ENCODE measurements at places on chromosomes 6 and 20.

- peaks cover 2% of the 10 kb centered on the region for H3K36me3 ChIP-seq
- no peak overlapping the region for H3K27ac ChIP-seq
- no peaks in the 10 kb centered on the region for H3K27me3 ChIP-seq
- peaks cover 2% of the 10 kb centered on the region for H3K4me1 ChIP-seq
Measured at GRCh38 chr6:131049608-131050007, 13.4 kb downstream of the EPB41L2 start.

DNA sequence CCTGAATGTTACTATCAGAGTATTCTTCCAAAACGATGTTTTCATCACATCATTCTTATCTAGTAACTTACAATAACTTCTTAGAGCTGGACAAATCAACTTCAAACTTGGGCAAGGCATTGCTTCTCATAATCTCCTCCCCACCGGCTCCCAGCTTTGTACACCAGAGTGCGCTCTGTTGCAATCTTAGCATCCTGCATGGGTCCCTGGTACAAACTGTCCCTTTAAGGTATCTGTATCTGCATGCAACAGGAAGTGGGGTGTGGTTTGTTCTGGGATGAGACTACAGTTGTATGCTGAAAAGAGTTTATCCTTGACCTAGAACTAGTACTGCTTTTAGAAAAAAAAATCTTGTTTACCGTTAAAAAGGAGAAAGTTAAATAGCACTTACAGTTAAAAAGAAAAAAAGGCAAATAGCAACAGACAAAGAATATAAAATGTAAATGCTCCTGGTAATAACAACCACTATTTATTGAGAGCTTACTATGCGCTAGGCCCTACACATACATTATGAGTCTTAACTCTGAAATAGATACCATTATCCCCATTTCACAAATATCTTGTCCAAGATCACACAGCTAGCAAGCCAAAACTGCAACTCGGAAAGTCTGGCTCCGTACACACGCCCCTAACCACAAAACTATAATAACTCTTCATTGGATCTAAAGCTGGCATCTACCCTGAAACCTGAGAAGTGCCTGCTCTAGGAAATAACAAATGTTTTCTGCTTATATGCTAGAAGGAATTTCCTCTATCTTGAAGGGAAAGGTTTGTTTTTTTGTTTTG, 9.8 kb upstream of the HECA start:
- H3K36me3 ChIP-seq = no peaks in the 10 kb centered on the region
- H3K27me3 ChIP-seq = no peaks in the 10 kb centered on the region
- H3K4me1 ChIP-seq = peaks cover 37% of the 10 kb centered on the region
- peak overlapping the region; percentile 87 for H3K27ac ChIP-seq
- peak overlapping the region; percentile 61 for H3K4me3 ChIP-seq
- peak; percentile 67 for DNase-seq

GRCh38 chr6:150312395-150312794, 56.4 kb upstream of the IYD start:
- no peak overlapping the region for H3K4me3 ChIP-seq
- no peak for DNase-seq
- peaks cover 46% of the 10 kb centered on the region for H3K27me3 ChIP-seq
- H3K36me3 ChIP-seq = no peaks in the 10 kb centered on the region

DNA sequence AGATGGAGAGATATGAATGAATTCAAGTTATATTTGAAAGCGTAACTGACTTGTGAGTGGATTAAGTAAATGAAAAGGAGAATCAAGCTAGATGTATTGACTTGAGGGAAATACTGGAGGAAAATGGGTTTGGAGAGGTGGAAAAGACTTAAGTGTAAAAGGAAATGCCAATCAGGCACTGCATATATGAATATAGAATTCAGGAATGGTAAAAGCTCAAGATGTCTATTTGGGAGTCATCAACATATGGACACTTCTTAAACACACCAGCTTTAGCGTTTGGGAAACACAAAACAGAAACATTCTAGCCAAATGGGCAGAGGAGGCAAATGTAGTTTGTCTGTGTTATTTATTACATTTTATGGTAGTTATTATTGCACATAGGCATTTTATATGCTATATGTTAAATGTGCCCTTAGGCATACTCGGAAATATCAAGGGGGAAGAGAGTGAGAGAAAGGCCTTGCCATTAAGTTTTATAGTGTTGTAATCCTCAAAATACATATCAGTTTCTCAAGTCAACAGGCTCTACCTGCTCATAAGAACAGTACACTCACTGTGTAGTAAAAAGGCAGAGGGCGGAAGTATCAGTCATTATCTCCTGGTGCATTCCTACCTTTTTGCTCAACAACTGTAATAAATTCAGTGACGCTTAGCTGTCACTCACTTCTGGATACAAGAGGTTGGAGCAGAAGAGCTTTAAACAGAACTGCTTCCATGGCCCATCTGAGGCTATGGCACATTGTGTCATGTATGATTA, 33.7 kb upstream of the ME1 start:
- H3K27ac ChIP-seq = no peak overlapping the region
- H3K36me3 ChIP-seq = no peaks in the 10 kb centered on the region
- no peaks in the 10 kb centered on the region for H3K27me3 ChIP-seq
- H3K4me1 ChIP-seq = no peaks in the 10 kb centered on the region
- no peak overlapping the region for H3K4me3 ChIP-seq

DNA sequence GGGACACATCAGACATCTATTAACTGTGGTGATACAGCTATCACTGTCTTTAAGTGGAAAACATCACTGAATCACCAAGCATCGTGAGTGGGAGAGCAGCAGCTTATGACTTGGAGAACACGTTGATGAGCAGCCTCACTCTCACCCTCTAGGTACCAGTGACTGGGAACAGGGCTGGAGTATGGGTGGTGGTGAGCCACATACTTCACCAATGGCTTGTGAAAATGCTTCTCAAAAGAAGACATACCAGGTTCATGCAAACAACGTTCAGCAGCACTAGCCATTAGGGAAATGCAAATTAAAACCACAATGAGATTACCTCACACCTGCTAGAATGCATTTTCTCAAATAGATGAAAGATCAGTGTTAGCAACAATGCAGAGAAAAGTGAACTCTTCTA, 25.3 kb downstream of the SNX5 start:
- H3K27me3 ChIP-seq = no peaks in the 10 kb centered on the region
- no peak overlapping the region for H3K4me3 ChIP-seq
- peaks cover 10% of the 10 kb centered on the region for H3K36me3 ChIP-seq
- no peak for DNase-seq
- no peak overlapping the region for H3K27ac ChIP-seq
- H3K4me1 ChIP-seq = peaks cover 8% of the 10 kb centered on the region

DNA sequence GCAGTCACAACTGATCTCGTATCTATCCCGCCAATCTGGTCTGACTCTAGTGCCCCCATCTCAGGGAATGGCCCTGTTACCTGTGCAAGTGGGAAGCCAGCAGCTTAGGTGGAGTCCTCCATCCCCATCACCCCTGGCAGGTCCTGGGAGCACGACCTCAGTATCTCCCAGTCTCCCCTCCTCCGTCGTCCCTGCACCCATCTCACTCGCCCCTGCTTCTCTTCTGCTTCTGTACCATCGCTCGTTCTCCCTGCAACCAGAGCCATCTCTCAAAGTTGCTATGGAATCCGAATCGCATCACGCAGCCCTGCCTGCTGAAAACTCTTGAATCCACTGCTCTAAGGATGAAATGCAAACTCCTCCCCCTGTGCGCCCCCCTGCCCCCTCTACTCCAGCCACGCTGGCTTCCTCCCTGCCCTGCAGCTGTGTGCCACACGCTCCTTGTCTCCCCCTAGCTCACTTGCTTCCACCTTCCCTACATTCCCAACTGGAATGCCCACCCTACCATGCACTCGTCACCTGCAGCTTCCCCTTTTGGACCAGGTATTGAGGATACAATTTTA, 64.0 kb upstream of the PTGIS start:
- H3K27ac ChIP-seq = peak overlapping the region; percentile 90
- DNase-seq = no peak
- H3K27me3 ChIP-seq = no peaks in the 10 kb centered on the region
- H3K4me1 ChIP-seq = peaks cover 18% of the 10 kb centered on the region
- H3K36me3 ChIP-seq = peaks cover 3% of the 10 kb centered on the region

GRCh38 chr20:50336661-50337060, 146.0 kb downstream of the CEBPB start:
- H3K4me1 ChIP-seq = peaks cover 29% of the 10 kb centered on the region
- no peaks in the 10 kb centered on the region for H3K36me3 ChIP-seq
- peaks cover 6% of the 10 kb centered on the region for H3K27me3 ChIP-seq
- DNase-seq = no peak
- no peak overlapping the region for H3K27ac ChIP-seq

GRCh38 chr6:109073344-109074132, 21.1 kb downstream of the SESN1 start:
- no peak for DNase-seq
- H3K4me3 ChIP-seq = no peak overlapping the region
- H3K36me3 ChIP-seq = no peaks in the 10 kb centered on the region

GRCh38 chr6:157547112-157547511, 166.1 kb downstream of the ZDHHC14 start:
- H3K27me3 ChIP-seq = peaks cover 7% of the 10 kb centered on the region
- H3K27ac ChIP-seq = no peak overlapping the region
- H3K36me3 ChIP-seq = peaks cover 7% of the 10 kb centered on the region

DNA sequence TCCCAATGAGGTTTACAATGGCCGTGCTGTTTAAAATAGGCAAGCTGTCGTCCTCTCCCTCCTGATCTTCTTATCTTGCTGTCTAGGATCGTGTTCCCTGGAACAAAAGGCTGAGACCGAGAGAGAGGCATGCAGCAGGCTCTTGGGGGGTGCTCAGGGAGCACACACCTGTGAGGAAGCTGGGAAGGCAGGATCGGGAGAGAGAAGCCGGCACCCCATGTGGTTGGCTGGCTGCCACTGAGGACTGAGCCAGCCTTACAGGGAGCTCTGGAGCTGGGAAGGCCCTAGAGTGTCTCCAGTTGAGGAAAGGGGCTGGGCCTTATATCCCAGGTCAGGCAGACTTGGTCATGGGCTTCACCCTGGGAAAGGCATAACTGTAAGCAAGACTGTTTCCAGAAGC, 184.2 kb downstream of the LY86 start:
- no peak overlapping the region for H3K27ac ChIP-seq
- peaks cover 2% of the 10 kb centered on the region for H3K36me3 ChIP-seq
- H3K4me1 ChIP-seq = no peaks in the 10 kb centered on the region
- H3K4me3 ChIP-seq = no peak overlapping the region

- peak overlapping the region; percentile 85 for H3K27ac ChIP-seq
- no peaks in the 10 kb centered on the region for H3K27me3 ChIP-seq
- peaks cover 22% of the 10 kb centered on the region for H3K4me1 ChIP-seq
- no peak for DNase-seq
Measured at GRCh38 chr6:79671600-79672266, 40.6 kb downstream of the SH3BGRL2 start.

- peaks cover 13% of the 10 kb centered on the region for H3K4me1 ChIP-seq
- H3K27ac ChIP-seq = peak overlapping the region; percentile 99
- no peaks in the 10 kb centered on the region for H3K27me3 ChIP-seq
- peak; percentile 66 for DNase-seq
Measured at GRCh38 chr6:27176523-27177484, 70.7 kb upstream of the PRSS16 start.
